Activated T-helper 1 cell treated with Interleukin-2 at 50 U/mL for 16 hours (primary cell): ENCODE measurements at places on chromosomes 6 and 20.

GRCh38 chr6:33992191-33992590 lies 153.7 kb downstream of the GRM4 start:
- DNase-seq, result no peak

GRCh38 chr20:1326031-1326930 lies 2.7 kb downstream of the SDCBP2 start:
- DNase-seq, result no peak

DNA sequence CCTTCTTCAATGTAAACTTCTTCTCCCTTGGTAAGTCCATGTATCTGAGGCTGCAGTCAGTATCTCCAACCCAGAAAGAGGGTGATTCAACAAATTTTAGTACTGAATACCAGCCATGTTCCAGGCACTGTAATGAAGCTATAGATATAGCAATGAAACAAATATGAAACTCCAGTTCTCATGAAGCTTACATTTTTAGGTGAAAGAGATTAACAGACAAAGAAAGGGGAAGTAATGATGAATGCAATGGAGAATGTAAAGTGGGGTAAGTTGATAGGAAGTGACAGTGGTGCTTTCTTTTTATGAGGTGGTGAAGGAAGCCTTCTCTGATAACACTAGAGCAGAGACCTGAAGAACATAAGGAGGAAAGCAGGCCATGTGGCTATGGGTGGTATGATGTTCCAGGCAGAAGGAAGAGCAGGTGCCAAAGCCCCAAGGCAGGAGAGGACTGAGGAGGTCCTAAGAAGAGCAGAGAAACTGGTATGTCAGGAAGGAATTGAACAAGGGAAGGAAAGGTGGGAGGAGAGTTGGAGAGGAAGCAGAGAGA lies 143.6 kb downstream of the TFAP2B start:
- no peak for DNase-seq

DNA sequence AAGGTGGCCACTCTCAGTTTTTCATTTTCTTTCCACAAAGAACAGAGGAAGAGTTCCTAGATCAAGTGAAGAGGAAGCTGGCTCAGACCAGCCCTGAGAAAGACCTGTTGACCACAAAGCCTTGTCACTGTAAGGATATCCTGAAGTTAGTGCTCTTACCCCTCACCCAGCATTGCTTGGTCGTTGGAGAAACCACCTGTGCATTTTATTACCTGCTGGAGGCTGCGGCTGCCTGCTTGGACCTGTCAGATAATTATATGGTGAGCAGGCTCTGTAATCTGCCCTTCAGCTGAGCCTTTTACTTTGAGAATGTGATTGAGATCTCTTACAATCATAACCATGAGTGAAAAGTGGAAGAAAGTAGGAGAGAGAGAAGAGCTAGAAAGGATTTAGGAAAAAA lies 21.9 kb downstream of the TREML1 start:
- DNase-seq, result no peak

DNA sequence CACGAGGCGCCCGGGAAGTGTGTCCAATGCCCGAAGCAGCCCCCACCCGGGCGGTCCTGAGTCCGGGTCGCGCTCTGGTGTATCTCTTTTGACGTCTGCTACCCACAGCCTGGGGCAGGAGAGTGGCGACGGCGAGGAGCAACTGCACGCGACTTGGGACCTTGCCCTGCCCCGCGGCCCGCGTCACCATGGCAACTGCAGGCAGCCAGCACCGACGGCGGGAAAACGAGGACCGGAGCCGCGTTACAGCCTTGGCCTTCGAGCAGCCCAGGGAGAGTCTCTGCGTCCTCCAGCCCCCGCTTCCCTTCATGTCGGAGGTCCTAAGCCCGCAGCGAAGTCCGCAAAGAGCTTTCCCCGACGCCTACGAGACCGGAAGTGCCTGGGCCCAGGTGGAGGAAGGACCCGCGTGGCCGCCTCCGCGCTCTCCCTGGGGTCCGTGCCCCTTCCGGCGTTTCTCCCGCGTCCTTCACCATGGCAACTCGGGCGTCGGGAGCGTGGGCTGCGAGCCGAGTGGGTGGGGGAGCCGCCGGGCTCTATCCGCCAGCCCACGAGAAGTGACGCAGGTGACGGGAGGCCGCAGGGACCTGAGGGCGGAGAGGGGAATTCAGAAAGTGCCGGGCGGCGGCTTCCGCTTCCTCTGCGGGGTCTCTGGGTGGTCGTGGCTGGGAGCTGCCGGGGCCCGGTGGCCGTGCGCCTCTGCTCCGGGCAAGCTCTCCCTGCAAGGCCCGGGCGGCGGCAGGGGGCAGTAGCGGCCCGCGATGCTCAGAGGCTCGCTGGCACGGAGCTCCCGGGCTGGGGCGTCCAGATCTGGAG lies 88.6 kb upstream of the TGM3 start:
- DNase-seq, result peak; percentile 23

GRCh38 chr6:89132057-89132456 lies 13.8 kb upstream of the PM20D2 start:
- DNase-seq, result no peak

DNA sequence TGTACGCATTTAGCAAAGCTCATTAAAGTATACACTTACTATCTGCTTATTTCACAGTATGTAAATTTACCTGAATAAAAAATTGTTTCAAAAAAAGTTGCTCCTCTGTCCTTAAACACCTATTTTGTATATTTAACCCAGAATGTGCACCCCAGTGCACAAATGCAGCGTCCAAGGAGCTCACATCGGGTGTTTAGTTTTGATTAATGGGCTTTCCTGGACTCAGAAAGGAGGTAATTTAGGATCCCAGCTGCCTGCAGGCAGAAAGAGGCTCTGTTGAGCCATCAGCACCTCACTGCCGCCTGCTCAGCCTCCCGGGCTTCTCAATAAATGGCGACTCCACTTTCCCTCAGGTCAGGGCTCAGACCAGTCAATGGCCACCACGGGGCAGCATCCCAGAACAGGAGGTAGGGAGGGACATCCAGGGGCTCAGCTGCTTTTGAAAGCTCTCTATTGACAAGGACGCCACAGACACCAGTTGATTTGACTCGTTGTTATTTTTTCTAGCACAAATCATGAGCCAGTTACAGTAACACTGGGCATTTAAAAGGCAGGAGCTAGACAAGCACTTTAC lies 70.2 kb upstream of the TBC1D7 start:
- DNase-seq, result no peak

DNA sequence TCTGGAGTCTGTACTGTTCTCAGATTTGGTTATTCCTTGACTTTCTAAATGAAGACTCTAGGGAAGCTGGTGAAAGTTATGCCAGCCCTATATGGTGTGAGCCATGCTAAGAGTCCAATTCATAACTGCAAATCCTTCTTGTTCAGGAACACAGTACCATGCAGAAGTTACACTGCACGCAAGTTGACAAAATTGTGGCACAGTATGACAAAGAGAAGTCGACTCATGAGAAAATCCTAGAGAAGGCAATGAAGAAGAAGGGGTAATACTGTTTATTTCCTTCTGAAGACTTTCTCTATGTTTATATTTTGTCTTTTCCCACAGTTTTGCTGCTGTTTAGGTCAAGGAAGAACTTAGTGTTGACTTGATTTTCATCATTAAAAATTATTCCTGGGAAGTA lies 61.2 kb upstream of the LAMP5 start:
- DNase-seq, result no peak

DNA sequence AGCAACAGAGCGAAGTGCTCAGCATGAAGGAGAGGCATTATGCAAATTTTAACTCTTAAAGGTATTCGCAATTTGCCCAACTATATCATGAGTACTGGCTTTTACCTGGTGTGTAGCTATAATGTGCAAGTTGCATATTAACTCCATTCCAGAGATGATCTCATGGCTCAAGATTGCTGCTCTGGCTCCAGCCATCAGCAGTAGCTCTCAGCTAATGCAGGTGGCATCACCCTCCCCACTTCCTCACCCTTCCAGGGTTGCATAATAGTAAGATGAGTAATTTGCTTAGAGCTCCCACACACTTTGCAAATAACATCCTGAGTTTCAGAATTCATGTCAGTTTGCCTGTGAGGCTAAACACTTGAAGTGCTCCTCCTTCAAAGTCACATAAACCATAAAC lies 15.9 kb upstream of the PCSK2 start:
- no peak for DNase-seq

DNA sequence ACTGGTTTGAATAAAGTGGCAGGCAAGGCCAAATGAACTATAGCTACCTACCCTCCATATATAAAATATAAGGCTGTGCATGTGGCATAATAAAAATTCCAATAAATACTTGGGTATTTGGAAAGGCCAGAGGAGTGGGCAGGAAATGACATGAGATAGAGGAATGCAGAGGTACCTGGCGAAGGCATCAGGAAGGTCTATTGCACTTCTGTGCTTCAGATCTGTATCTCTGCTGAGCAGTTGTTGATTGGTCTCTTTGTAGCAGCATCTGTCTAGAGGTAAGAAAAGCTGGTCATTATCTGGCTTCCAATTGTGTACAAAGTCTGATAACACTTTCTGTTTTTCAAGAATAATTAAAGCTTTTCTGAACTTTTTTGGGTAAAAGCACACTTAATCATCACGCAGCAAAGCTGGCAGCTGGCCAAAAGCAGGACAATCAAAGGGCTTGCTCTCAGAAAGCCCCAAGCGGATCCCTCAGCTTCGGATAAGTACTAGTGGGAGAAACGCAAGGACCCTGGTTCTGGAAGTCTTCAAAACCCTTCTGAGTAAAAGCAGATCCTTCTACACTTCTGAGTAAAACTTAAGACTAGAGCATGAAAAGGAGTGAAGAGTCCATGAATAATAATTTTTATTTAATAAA lies 120.1 kb upstream of the TCF21 start:
- DNase-seq, result no peak

GRCh38 chr6:13814176-13814937 lies at the start of gene MCUR1:
Gene MCUR1, minus strand, starts transcription at chr6:13814557. Its CDS starts 128 bp downstream, at chr6:13814429.
- DNase-seq, result peak; percentile 72

GRCh38 chr6:9583753-9584352 lies 831.0 kb downstream of the TFAP2A start:
- DNase-seq, result no peak

GRCh38 chr20:14922503-14923267 lies 585.3 kb upstream of the FLRT3 start:
- DNase-seq, result no peak

DNA sequence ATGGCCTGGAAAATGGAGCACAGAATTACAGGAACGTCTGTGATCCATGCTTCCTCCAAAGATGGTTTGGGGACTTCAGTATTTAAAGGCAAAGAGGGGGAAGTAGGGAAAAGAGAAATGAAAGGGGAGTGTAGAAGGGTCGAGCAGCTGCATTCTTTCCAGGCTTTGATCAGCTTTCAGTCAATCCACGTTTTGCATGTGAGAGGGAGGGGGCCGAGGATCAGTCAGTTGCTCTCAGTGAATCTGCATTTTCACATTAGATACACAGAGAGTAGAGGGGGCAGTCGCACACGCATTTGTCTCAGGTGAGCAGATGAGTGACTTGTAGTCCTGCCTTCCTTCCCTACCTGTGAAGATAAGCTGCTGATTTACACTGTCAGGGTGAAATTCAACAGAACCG lies 78.8 kb downstream of the FOXF2 start:
- no peak for DNase-seq

DNA sequence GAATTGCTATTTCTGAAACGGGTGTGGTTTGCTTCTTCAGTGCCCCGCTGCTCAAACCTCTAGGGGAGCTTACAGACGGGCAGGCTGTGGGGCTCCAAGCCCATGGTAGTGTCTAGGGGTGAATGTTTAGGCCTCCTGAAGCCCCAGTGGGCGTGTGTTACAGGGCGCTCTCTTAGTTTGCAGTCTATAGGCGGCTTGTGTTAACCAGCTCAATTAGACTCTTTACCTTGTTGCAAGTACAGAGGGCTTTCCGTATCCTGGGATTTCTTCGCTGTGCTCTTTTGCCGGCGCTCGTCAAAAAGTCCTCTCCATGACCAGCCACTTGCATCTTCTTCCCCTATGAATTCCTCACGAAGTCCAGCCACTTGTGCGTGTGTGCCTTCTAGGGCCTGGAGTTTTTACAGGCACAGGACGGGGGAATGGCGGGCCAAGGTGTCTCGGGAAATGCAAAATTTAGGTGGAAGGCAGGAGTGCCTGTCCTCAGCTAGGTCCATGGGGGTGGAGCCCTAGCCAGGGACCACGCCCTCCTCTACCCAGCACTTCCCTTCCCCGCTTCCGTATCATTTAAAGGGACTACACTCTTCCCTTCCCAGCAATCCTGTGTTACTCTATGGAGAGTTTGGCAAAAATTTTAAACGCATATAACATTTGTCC lies 94.5 kb downstream of the HTR1B start:
- no peak for DNase-seq

DNA sequence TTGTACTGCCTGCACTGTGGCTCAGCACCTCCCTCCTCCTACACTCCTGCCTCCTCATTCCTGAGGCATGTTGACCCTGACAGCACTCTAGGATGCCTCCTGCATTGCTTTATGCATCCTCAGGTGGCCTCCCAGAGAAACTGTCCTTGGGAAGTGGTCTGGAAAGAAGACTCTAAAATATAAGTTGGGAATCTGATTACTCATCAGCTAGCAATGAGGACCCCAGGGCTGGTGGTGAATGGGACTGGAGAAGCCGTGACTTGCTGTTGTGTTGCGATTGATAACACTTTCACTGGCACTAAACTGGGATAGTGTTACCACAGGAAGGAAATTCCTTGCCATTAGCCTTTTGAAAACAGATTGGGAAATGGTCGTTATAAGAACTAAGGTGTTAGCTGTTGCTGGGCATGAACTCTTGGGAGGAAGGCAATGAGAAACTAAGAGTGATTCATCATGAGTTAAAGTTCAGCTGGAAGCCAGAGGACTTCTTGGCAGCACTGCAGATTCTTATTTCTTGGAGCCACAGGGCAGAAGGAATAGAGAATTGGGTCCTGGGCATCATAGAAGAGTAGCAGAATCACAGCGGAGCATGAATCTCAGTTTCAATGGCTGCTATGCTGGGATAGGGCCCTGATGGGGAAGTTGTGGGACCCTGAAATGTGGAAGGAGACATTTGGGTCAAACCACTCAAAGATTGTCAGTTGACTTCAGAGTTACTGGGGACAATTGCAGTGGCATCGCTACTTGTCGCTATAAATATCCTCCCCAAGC lies 10.1 kb upstream of the SIRPD start:
- no peak for DNase-seq

DNA sequence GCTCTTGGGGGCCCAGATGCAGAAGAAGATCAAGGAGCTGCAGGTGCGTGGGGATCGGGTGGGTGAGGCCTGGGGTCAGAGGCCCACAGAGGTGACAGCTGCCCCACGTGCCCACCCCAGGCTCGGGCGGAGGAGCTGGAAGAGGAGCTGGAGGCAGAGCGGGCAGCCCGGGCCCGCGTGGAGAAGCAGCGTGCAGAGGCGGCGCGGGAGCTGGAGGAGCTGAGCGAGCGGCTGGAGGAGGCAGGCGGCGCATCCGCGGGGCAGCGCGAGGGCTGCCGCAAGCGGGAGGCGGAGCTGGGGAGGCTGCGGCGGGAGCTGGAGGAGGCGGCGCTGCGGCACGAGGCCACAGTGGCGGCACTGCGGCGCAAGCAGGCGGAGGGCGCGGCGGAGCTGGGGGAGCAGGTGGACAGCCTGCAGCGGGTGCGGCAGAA lies 41.5 kb downstream of the MYH7B start:
- DNase-seq, result no peak
